ENCODE measurements at places on chromosomes 3 and 15. TPM values are rescaled to one million over a fixed set of nuclear protein-coding genes. Genes with fewer than 3 reads are reported as not detected.

Gene SLITRK3
- not detected for polyA plus RNA-seq

- DNase-seq, result peak; percentile 86
Observed at GRCh38 chr3:139559541-139559940, 20.0 kb upstream of the RBP1 start.

Gene BCL2A1
- polyA plus RNA-seq, result 0.31 TPM

DNA sequence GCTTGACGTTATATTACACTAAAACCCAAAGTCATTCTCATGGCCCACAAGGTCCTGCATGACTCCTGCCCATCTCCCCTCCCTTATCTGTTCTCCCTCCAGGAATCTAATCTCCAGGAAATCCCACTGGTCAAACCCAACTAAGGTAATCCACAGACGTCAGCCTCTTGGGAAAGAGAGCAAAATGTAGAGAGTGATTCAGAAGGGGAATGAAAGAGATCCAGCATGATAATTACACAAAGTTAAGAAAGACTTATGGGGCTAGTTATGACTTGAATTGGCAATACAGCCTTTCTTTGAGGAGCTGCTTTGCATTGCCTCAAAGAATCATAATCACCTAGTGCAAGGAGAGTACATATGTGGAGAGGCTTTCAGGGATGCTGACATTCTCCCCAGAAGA, 137.8 kb upstream of the MYRIP start:
- no peak for DNase-seq

Gene CYP8B1
- polyA plus RNA-seq, result not detected

Gene RBPMS2
- 1.1 TPM for polyA plus RNA-seq

DNA sequence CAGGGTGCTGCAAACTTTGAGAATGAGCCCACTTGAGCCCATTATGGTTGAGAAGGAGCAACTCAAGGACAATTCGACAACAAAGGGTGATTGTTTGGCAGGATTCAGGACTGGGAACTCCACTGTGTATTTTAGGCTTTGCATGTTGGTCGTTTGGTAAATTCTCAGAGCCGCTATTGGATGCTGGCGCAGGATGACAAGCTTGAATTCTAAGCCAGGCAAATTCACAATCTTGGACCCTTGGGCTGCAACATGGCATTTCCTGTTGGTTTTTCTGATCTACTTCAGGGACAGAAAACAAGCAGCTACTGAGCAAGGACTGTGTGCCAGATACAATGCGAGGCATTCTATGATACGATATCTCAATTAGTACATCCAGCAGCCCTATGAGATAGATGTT, 82.8 kb downstream of the RYR3 start:
- DNase-seq, result no peak

- peak; percentile 75 for DNase-seq
Observed at GRCh38 chr15:98889930-98890695, 117.5 kb downstream of the PGPEP1L start.

Gene SPPL2A
- 120 TPM for polyA plus RNA-seq

Gene DNAJC17
- polyA plus RNA-seq, result 51.3 TPM

Gene ABHD10
- polyA plus RNA-seq, result 29.8 TPM

Data from fibroblast of lung (primary cell).